Naive thymus-derived CD8-positive, alpha-beta T cell (primary cell): ENCODE measurements at places on chromosomes 6 and 20.

DNA sequence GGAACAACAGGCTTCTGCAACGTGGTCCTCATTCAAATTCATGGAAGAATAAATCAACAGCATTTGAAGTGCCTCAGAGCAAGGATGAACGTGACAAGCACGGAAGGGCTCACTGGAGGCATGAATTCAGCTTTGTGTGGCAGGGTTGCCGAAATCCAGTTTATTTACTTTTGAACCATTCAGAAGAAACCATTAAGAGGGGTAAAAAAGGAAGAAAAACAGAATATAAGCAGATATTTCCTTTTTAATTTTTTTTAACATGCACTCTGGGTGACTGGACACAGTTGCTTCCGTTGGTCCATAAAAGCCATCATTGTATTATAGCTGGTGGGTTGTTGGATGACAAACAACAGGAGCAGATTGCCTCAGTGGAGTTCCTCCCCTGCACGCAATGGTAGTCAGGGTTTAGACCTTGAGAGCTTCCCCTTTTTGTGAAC lies 17.3 kb upstream of the SNRPB2 start:
- no peak for DNase-seq

GRCh38 chr6:96836631-96837080 lies 621 bp downstream of the GPR63 start:
- no peak for DNase-seq

DNA sequence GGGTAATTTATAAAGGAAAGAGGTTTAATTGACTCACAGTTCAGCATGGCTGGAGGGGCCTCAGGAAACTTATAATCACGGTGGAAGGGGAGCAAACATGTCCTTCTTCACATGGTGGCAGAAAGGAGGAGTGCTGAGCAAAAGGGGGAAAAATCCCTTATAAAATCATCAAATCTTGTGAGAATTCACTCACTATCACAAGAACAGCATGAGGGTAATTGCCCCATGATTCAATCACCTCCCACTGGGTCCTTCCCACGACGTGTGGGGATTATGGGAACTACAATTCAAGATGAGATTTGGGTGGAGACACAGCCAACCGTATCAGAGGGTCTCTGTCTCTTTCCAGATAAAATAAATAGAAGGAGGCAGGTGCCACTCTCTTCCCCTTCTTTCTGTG lies 48.7 kb downstream of the TNFAIP3 start:
- no peak for DNase-seq

DNA sequence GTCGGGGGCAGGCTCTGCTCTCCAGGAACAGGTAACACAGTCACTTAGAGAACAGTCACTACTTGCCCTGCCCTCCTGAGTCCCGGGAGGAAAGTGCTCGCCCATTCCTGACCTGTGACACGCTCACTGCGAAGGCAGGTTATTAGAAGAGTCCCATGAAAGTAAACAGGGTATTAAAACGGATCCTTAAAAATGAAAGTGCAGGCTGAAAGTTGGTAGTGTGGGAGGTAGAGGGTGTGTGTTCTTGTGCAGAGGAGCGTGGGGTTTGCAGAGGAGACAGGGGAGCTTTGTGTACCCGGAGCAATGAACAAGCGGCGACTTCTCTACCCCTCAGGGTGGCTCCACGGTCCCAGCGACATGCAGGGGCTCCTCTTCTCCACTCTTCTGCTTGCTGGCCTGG lies at the start of gene CCN6:
CCN6 (plus strand) TSS at position 104 of the 400 bp plus-strand sequence; CDS start at position 358, 254 bp downstream.
- DNase-seq = no peak
